ENCODE measurements at places on chromosomes 7 and 10.

GRCh38 chr7:68805159-68805558, 793.1 kb upstream of the AUTS2 start:
- DNase-seq, result no peak

DNA sequence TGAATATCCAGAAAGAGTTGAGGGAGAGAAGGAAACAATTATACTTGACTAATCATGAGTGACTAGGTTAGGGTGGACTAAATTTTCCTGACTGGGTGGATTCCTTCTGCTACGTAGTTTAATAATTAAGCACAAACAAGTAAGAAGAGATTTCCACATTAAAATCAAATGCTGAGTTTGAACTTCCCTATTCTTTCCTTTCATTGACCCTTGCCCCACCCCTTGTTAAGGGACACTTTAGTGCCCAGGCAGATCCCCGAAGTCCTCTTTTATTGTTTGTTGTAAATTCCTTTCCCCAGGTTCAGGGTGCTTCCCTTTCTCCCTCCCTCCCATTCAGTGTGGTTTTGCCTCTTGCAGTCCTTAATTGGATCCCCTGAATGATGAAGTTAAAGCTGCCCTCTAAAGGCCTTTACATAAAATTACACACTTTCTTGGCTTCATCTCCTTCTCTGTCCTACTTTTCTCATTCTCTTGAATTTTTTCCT, 8.8 kb upstream of the SPAM1 start:
- DNase-seq, result peak; percentile 58

DNA sequence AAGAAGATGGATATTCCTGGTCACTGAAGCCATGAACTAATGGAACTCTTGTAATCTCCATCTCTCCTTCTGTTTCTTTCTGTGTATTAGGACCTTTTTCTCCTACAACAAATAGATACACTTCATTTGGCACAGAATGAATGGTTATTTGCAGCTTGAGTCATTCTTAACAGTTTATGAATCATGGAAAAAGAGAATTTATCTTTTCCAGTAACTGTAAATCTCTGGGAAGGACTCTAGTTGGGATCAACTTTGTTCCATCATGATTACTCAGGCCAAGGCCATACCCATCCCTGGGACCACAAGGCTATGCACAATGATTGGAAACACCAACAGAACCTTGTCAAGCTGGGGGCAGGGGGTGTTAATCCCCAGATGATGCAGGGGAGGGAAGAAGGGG, 36.1 kb upstream of the MDFIC start:
- no peak for DNase-seq

DNA sequence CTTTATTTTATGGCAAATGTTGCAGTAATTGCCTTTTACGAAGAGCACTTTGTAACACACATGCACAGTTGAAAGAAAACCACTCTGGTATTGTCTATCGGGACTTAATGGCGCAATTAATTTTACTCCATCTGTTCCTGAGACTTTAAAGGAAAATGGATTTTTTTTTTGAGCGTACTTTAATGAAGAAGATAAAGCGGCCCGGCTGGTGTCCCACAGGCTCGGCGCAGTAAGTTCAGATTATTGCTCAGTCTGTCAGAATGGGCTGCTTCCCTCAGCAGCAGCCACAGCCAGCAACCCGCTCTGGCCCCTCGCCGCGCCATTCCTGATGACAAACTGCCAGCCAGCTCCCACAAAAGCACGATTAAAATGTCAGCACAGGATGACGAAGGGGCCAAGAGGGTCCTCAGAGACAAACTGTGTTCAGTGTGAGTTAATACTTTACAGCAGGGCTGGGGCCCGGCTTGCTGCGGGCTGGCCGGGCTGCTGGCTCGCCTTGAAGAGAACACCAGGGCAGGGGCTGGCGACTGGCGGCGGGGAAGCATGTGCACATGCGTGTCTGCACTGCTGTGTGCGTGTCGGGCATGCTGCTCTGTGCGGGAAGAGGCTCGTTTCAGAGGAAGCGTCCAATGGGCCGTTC, 501.0 kb upstream of the GALNT17 start:
- DNase-seq, result no peak

DNA sequence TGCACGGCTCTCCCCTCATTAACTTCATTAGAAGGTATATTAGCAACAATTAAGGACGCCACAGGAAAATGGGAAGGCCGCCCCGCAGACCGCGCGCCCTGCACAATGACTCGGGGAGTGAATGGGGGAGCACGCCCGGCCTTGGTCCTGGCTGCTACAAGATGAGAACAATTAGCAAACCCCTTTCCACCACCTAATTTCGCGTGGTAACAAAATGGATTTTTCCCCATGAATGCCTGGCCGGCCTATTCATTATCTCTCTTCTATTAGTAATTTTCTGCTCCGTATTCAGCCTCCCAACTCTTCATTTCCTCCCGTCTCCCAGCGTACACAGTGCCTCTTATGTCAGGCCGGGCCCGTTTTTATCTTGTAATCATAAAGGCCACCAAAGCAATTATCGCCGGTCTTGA, 346.9 kb downstream of the DNAJB6 start:
- DNase-seq, result no peak

GRCh38 chr7:156823435-156823834, 69.5 kb downstream of the LMBR1 start:
- DNase-seq, result no peak

DNA sequence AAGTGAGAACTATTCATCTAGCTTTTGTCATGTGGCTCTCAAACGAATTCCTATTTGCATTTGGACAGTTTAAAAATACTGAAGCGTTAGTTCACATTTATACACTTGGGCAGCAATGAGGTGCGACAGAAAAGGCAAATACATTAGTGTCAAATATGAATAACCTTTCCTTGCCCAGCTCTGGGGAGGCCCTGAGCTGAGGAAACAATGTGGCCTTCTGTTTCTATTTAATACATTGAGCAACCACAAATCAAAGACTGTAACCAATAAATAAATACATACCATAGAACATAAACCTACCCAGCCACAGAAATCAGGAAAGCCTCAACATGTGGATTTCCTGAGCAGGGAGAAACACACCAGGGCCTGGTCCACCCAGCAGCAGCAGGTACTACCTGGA, 585.2 kb downstream of the PARD3 start:
- no peak for DNase-seq

GRCh38 chr7:486216-486743, 33.4 kb downstream of the PDGFA start:
- DNase-seq, result no peak

- no peak for DNase-seq
Measured at GRCh38 chr7:99461221-99461620, 4.7 kb downstream of the ATP5MF start.

GRCh38 chr10:86936661-86937501, 20.5 kb downstream of the MMRN2 start:
- no peak for DNase-seq

GRCh38 chr7:52184006-52184703, 851.3 kb upstream of the POM121L12 start:
- no peak for DNase-seq

GRCh38 chr7:118214833-118215182, 9.7 kb upstream of the ANKRD7 start:
- DNase-seq, result no peak

GRCh38 chr7:99992330-99993038, 16.7 kb upstream of the AZGP1 start:
- DNase-seq, result no peak

DNA sequence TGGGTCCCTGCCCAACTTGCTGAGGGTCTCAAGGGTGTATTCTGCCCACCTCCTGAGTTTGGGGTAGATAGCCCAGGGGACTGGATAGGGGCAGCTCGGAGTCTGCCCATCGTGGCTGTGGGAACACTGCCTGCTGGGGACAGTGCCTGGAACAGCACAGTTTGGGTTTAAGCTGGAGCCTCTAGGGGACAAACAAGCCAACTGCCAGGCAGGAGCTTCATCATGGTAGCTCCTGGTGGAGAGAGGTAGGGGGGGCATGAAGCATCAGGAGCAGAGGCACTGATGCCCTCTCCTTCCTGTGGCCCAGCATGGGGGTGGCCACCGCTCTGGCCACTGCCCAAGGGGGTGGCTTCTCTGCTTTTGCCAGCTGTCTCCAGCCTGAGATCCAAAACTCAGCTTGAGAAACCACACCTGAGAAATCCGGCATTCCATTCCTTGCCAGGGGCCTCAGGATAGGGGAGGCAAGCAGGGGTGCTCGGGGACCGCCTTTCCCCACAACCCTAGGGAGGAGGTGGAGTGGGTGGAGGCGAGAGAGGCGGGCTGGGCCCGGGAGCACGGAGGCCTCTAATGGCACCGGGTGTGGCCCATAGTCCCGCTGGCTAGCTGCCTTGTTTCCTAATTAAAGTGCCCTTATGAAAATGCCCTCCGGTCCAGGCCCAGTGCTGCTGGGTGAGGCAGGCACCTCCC, 47.6 kb downstream of the UNC5B start:
- peak; percentile 78 for DNase-seq

DNA sequence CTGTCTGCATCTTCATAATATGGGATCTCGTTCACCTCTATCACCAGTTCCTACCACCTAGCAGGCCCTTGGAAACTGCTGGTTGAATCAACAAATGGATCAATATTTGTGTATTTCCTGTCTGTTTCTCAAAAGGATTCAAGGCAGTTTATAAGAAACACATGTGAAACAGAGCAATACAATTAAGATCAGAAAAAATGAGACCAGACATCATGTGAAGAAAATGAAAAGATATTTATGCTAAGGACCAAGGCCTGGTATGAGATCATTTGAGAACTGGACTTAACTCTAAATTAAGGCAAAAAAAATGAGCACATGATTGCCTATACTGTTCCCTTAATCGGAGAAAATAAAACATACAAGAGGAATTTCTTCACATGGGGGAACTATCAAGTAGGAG, 589.0 kb downstream of the SUGCT start:
- DNase-seq, result no peak

- DNase-seq, result no peak
Measured at GRCh38 chr10:77448226-77448625, 189.4 kb downstream of the KCNMA1 start.

DNA sequence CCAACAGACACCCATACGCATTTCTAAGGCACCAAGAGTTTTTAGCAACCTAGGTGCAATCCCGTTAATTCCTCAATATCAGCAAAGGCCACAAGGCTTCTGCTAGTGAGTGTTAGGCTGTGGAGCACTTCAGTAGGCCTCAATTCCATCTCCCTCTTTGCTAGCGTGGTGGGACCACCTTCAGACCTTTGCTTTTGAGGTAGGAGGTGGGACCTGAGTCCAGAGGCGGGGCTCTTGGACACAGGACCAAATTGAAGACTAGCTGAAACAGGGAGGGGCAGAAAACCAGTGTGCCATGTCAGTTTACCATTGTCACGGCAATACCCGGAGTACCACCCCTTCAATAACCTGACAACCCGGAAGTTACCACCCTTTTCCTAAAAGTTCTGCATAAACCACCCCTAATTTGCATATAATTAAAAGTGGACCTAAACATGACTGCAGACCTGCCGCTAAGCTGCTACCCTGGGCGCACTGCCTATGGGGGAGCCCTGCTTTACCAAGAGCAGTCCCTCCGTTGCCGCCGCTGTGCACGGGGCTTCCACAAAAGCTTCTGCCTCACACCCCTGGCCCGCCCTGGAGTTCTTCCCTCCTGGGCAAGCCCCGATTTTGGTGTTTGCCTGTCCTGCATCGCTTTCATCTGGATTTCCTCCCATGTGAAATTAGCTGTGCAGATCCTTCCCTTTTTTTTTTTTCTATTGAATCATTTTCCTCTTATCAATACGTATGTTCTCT, 41.1 kb upstream of the EN2 start:
- no peak for DNase-seq

DNA sequence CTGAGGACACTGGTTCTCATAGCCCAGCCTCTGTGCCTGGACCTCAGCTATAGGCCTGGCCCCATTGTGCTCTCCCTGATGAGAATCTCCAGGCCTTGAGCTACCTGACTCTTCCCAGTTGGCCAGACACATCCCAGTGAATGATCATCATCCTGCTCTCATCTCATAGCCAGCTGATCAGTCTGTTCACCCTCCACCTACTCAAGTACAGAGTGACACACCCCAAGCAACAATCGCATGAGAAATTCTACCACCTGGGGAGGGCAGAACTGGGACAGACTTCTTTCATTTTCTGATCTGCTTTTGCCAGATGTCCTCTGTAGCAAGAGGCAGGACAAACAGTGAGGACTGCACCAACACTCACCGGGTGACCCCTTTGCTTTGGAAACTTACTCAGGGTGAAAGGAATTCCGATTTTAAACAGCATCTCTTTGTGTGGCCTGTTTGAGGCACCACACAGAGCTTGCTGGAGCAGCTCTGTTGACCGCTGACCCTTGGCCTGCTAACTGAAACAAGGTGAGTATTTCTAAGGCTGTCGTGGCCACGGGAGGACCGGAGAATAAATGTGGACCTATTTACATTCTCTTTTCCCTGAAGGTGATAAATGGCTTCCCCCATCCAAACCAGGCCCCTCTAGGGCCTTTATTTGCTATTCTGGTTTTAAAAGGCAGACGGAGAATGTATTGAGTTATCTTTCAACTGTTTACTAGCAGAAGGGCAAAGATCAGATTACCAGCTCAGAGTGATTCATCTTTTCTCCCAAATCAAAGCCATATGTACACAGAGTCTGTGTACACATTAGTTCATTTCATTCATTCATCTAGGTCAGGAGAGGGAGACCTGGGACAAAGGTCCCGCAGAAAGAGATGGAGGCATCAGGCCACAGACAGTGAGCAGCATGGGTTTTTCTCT, 181.4 kb upstream of the TNS3 start:
- peak; percentile 100 for DNase-seq

DNA sequence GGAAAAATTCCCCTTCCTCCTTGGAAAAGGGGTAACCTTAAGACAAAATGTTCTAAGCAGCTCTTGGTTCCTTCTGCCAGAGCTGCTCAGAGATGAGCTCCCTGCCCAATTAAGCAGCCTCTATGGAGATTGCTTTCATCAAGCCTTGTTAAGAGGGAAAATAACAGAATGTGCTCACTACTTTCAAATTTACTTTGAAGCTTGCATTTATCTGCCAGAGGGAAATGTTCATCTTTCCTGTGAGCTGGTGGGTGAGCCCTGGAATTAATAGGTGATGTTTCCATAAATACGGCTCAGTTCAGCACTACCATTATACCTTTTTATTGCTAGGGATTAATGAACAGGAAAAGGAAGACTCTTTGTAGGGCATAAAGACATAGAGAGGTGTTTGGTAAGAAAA, 549.0 kb downstream of the REEP3 start:
- no peak for DNase-seq

DNA sequence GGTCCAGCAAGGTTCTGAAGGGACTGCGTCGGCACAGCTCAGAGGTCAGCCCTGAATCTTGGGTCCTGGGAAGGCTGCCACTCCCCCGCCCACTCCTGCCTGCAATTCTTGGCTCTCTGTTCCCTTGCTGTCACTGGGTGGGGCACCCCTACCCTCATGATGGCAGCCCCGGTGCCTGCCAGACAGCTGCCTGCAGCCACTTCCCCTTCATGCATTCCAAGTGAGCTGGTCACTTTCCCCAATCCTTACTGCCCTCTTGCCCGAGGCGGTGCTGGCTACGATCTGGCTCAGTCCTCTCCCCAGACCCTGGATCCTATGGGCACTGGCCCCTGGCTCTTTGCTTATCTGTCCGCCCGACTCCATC, 14.2 kb downstream of the MYL10 start:
- no peak for DNase-seq

- DNase-seq, result no peak
Measured at GRCh38 chr7:35828817-35829216, 28.0 kb downstream of the SEPTIN7 start.

- no peak for DNase-seq
Measured at GRCh38 chr10:75695994-75696393, 264.6 kb downstream of the LRMDA start.

GRCh38 chr7:155839461-155839860, 27.2 kb upstream of the SHH start:
- DNase-seq, result no peak

GRCh38 chr10:89861584-89862301, 160.4 kb downstream of the KIF20B start:
- DNase-seq, result peak; percentile 76

- DNase-seq, result no peak
Measured at GRCh38 chr7:122748195-122748594, 45.5 kb upstream of the RNF148 start.

GRCh38 chr10:112904000-112904399, 46.0 kb upstream of the TCF7L2 start:
- no peak for DNase-seq
